ENCODE measurements at places on chromosomes 3 and 15.

DNA sequence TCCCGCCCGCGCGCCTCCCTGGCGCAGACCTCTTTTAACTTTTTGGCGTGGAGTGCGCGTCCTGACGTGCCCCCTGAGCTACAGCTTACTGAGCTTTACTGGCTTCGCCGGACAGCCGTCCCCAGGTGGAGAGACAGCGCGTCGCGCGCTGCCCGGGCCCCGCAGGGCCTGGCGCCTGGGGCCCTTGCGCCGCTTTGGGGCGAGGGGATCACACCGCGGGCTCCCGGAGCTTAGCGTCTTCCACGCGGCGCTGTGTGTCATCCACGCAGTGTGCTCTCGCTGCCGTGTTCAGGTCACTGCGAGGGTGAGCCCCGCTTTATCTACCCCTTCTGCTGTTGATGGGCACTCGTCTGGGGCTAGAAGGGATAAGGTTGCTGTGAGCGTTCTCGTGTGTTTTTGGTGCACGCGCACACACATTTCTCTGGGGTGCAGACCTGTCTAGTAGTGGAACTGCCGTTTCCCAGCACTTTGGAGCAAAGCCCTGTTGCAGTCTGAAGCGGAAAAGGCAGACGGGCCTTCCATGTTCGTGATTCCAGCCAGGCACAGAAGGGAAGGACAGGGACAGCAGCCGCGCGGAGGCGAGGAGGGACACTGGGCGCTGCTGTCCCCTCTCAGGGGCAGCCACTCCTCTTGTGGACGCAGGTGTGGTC is 33.1 kb upstream of the ALDH1L1 start:
- DNase-seq, result no peak

DNA sequence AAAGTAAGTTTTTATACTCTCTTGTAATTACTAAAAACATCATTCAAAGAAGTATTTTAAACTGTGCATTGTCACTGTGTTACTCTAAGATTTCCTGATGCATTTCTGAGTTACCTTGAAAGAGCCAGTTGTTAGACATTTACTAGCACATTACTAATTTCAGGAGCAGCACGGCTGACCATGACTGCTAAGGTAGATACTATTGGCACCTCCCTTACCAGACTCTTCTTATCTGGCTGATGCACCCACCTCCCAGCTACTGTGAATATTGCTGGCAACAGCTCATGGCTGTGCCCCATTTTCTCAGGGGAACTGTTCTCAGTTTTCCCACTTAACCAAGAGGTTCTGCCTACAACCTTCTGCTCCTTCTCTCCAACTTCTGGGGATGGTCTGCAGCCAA is 29.4 kb downstream of the COL6A5 start:
- DNase-seq, result no peak

GRCh38 chr3:17542591-17542990 is 199.8 kb downstream of the TBC1D5 start:
- no peak for DNase-seq

- no peak for DNase-seq
Measured at GRCh38 chr3:45011756-45012508, 14.2 kb upstream of the CLEC3B start.

- DNase-seq, result no peak
Measured at GRCh38 chr3:40841570-40842109, 316.9 kb downstream of the ZNF621 start.

- DNase-seq, result no peak
Measured at GRCh38 chr15:92822216-92823144, 77.6 kb upstream of the CHD2 start.

GRCh38 chr15:25793354-25794050 is 69.6 kb downstream of the ATP10A start:
- DNase-seq, result no peak
